Activated T-helper 9 cell treated with anti-CD3 and anti-CD28 coated beads, Interleukin-2, amount 50 U/mL, for 16 hours (primary cell): ENCODE measurements at places on chromosomes 4 and X.

GRCh38 chrX:16376056-16376455, 208.8 kb downstream of the MAGEB17 start:
- DNase-seq, result no peak

GRCh38 chr4:8318509-8318908, 49.0 kb downstream of the HTRA3 start:
- DNase-seq, result no peak

- no peak for DNase-seq
Observed at GRCh38 chrX:84118769-84119168, 69.2 kb downstream of the RPS6KA6 start.

- DNase-seq, result no peak
Observed at GRCh38 chr4:74433043-74433442, 11.9 kb upstream of the AREG start.

- no peak for DNase-seq
Observed at GRCh38 chrX:72045141-72045540, 86.6 kb downstream of the RTL5 start.

- no peak for DNase-seq
Observed at GRCh38 chr4:15794426-15794825, 16.3 kb downstream of the CD38 start.

- DNase-seq, result no peak
Observed at GRCh38 chrX:36160081-36160480, 240.5 kb downstream of the CFAP47 start.
